ENCODE measurements at places on chromosomes 3 and 15. TPM values are rescaled to one million over a fixed set of nuclear protein-coding genes. Genes with fewer than 3 reads are reported as not detected.

The IL12A gene
- total RNA-seq, result 0.90 TPM

The PLOD2 gene
- 117 TPM for total RNA-seq

The GLDN gene
- under 0.01 TPM for total RNA-seq

The DUOX2 gene
- not detected for total RNA-seq

The SPRED1 gene
- total RNA-seq, result 38.3 TPM

The FMN1 gene
- 29.4 TPM for total RNA-seq

The WDR49 gene
- not detected for total RNA-seq

GRCh38 chr3:194489736-194490612 lies 3.2 kb upstream of the ATP13A3 start:
- H3K36me3 ChIP-seq, result no peaks in the 10 kb centered on the region
- no peaks in the 10 kb centered on the region for H3K27me3 ChIP-seq
- peak; percentile 62 for DNase-seq
- no peak overlapping the region for H3K4me3 ChIP-seq
- peaks cover 27% of the 10 kb centered on the region for H3K4me1 ChIP-seq

GRCh38 chr3:180601688-180602666 lies at the start of gene TTC14:
Gene TTC14 (plus strand): TSS chr3:180602163. CDS start chr3:180602262, 99 bp downstream.
- H3K27me3 ChIP-seq, result no peaks in the 10 kb centered on the region
- peak within 1 kb of the TSS; percentile 77 for H3K4me3 ChIP-seq
- DNase-seq, result peak; percentile 94
- H3K4me1 ChIP-seq, result no peaks in the 10 kb centered on the region
- H3K27ac ChIP-seq, result peak within 1 kb of the TSS; percentile 79

DNA sequence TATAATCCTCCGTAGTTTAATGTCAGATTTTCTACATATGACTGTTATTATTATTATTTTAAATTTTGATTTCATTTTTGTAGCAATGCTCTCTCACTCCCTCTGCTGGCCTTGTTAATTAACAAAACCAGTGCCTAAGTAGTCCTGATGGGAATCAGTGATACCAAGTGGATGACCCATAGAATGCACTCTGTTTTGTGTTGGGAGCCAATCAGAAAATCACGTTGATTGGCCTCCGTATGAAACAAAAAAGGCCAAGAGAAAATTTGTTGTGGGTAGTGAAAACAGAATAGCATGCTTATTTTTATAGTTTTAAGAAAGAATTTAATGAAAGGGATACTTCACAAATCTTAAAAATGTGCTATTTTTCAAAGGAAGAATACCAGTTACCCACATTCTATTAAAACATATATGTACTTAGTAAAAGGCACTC lies 34.4 kb upstream of the MEIS2 start:
- DNase-seq, result peak; percentile 58
- no peak overlapping the region for H3K4me3 ChIP-seq
- H3K4me1 ChIP-seq, result peaks cover 1% of the 10 kb centered on the region
- no peaks in the 10 kb centered on the region for H3K27me3 ChIP-seq

- no peaks in the 10 kb centered on the region for H3K27me3 ChIP-seq
- no peak overlapping the region for H3K27ac ChIP-seq
- H3K36me3 ChIP-seq, result no peaks in the 10 kb centered on the region
- DNase-seq, result no peak
- H3K4me1 ChIP-seq, result no peaks in the 10 kb centered on the region
These were observed 398.1 kb downstream of the GABRB3 start for GRCh38 chr15:26374806-26375205.

- H3K4me3 ChIP-seq, result peak overlapping the region; percentile 44
- DNase-seq, result no peak
These were observed 40.8 kb downstream of the CHST14 start for GRCh38 chr15:40511472-40512133.
